ENCODE measurements at places on chromosomes 2 and 18.

- no peak for DNase-seq
Measured at GRCh38 chr2:26325851-26326250, 20.1 kb upstream of the SELENOI start.

- no peak for DNase-seq
Measured at GRCh38 chr18:9066358-9066757, 36.1 kb upstream of the NDUFV2 start.

DNA sequence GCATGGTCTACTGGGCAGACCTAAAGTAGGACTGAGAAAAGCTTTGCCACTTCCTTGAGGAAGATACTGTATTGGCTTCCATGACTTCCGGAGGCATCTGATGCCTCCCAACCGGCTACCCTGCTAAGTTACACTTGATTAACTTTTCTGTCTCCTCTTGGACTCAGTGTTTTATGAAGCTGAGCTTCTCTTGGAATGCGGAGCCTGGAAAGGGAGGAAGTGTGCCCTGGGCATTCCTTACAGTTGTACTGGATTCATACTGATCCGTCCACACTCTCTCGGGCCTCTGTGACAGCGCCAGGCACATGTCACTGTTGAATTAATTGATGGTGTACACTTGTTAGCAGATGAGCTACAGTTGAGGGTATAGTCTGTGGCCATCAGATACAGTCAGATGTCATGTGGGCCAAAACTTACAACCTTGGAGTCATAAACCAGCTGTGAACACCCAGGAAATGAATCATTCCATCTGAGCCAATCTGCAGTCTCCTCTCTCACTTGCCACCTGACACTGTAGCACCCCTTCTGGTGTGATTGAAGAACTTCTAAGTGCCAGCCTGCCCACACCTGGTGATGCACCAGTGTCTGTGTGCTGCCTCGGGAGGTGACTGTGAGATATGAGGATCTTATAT, 122.5 kb downstream of the FHOD3 start:
- DNase-seq, result no peak

- DNase-seq, result no peak
Measured at GRCh38 chr2:74707837-74708236, 53.8 kb downstream of the SEMA4F start.

DNA sequence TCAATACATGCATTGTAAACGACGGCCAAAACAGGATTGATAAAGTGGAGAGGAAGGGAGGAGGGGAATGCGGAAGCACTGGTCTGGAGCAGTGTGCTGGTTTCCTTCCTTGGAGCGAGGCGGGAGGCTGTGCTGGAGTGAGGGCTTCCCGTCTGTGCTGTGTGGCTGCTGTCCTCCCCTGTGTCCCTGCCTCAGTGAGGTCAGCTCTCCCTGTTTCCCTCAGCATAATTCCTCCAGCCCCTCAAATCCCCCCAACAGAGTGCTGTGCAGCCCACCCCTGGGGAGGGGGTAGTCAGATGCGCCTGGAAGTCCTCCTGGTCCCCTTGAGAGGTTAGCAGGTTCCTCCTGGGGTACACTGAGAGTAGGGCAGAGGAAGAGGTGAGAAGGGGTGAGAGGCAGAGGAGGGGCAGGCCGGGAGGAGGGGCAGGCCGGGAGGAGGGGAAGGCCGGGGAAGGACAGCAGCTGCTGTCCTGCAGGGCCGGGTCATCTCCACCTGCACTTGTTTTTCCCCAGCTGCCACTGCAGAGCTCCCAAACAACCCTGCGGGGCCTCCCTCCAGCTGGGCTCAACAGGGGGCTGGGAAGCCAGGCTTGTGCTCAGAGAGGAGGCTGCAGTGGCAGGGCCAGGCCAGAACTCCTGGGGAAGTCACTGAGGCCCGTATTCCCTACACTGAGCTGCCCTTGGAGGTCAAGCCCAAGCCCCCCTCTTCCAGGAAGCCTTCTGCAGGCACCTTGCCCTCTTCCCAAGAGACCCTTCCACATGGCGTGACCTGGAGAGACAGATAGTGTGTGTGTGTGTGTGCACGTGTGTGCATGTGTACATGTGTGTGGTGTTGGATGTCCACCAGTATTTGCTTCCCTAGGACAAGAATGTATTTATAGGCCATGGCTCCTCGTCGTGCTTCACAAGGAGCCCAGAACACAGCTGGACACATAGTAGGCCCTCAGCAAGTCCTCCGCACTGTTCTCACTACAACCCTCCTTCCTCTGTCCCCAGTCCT, 13.2 kb upstream of the ATP6V1B1 start:
- DNase-seq, result no peak

- DNase-seq, result no peak
Measured at GRCh38 chr2:189150033-189150432, 29.5 kb downstream of the COL5A2 start.

GRCh38 chr2:187079901-187080300, 230.9 kb upstream of the ZSWIM2 start:
- no peak for DNase-seq

GRCh38 chr2:188524519-188525113, 232.9 kb downstream of the GULP1 start:
- DNase-seq, result peak; percentile 2
